ENCODE measurements at places on chromosomes 7 and 10.
A peak's percentile ranks its signal among the peaks of the same experiment; 100 is the strongest.

GRCh38 chr7:98085674-98086073 is 21.0 kb upstream of the LMTK2 start:
- no peak for DNase-seq

DNA sequence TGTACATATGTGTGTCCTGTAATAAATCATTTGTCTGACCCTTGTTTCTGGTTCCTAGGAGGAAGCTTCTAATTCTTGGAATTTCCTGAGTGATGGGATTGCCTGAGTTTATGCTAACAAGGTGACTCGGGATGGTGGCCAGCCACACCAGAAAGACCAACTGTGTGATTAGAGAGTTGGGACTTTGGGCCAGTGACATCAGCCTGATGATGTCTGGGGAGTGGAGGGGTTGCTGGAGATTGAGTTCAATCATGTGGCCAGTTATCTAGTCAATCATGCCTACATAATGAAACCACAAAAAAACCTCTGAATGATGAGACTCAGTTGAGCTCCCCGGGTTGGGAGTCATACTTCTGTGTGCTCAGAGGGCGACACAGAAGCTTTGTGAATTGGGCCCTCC is 23.5 kb upstream of the CARD11 start:
- no peak for DNase-seq

DNA sequence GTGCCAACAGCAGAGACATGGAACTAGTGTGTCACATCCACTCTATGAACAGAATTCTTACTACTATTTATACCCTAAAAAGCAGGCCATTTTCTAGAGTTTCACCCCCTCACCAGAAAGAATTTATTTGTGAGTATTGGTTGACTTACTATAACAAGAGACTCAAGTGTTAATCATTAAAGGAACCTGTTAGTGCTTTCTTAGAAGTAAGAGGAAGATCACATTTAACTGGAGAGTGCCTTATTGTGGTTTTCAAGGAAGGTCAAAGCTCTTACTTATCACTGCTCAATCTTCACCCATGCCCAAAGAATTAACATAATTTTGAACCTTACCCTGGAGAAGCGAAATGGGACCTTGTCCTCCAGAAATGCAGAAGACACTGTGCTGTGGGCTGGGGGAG is 169.3 kb upstream of the PRSS1 start:
- DNase-seq, result no peak

- no peak for DNase-seq
These were observed 169.9 kb upstream of the RNF32 start for GRCh38 chr7:156470399-156471320.

- no peak for DNase-seq
These were observed 80.9 kb upstream of the TFEC start for GRCh38 chr7:116111475-116111874.

GRCh38 chr10:28892818-28893547 is 215.7 kb downstream of the BAMBI start:
- peak; percentile 98 for DNase-seq

- DNase-seq, result no peak
These were observed 10.9 kb upstream of the IKZF1 start for GRCh38 chr7:50293509-50294179.

DNA sequence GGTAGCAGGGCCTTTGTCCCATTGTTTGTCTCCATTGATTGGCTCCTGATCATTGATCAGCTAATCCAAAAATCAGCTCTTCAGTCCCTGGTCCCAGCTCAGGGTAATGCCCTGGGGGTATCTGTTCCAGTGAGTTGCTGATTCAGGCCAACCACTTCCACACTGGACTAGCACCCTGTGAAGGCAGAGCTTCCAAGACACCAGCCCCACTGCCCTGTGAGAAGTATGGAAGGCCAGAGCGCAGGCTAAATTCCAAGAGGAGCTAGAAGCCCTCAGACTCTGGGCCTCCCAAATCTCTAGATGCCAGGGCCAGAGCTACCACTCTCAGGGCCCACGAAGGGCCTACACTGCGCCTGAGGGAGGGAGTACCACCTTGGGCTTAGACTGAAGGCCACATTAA is 10.4 kb downstream of the TMEM72 start:
- DNase-seq, result no peak

DNA sequence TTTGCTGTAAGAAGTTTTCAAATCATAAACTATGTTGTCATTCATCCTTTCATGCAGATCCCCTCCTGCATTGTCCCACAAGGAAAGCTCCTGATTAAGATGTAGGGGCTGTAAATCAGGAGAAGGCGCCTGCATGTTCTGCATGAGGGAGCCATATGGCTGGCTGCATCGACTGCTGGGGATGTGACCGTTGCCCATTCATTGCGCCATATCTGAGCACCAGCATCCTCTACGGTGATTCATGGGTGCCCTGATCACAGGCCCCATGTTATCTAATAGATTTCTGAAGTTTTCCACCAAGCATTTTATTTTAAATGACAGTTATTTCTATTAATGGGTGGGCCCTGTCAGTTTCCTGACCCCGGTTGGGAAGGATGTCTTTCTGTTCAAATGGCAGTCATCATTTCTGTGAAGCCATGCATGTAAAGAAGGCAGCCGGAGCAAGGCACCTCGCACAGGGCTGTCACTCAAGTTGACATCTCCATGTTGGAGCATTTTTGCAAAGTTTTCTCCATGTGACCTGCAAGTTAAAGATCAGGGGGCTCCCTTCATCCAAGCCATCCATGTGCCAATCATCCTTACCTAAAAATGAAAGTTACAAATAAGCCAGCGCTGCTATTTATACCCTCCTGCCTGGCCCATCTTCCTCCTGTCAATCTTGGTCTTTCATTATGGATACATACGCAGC is 128.8 kb downstream of the TEX36 start:
- DNase-seq, result no peak

DNA sequence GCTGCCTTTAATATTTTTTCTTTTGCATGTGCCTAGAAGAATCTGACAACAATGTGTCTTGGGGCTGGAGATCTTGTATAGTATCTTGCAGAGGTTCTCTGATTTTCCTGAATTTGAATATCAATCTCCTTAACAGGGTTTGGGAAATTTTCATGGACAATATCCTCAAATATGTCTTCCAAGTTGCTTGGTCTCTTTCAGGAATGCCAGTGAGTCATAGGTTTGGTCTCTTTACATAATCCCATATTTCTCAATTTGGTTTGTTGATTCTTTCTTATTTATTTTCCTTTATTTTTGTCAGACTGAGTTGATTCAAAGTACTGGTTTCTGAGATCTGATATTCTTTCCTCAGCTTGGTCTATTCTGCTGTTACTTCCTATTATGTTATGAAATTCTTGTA is 208.7 kb upstream of the GLI3 start:
- no peak for DNase-seq

- no peak for DNase-seq
These were observed 524 bp upstream of the PRXL2A start for GRCh38 chr10:80407812-80408241.

- no peak for DNase-seq
These were observed 39.7 kb upstream of the HPS1 start for GRCh38 chr10:98486421-98486820.

- DNase-seq, result no peak
These were observed 105.8 kb downstream of the ELMO1 start for GRCh38 chr7:37342688-37343471.

DNA sequence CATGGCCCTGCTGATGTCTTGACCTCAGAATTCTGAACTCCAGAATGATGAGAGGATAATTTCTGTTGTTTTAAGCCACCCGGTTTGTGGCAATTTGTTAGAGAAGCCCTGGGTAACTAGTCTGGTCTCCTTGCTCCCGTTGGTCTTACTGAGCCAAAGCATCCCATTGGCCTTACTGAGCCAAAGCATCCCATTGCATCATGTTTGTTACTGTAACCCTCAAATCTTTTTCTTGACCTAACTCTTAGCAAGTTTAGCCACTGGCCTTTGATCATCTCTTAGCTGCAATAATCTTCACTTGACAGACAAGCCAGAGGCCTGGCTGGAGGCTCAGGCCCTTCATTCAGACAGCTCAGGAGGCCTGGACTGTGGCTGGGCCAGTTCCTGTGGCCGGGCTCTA is 21.8 kb downstream of the TBXAS1 start:
- no peak for DNase-seq

DNA sequence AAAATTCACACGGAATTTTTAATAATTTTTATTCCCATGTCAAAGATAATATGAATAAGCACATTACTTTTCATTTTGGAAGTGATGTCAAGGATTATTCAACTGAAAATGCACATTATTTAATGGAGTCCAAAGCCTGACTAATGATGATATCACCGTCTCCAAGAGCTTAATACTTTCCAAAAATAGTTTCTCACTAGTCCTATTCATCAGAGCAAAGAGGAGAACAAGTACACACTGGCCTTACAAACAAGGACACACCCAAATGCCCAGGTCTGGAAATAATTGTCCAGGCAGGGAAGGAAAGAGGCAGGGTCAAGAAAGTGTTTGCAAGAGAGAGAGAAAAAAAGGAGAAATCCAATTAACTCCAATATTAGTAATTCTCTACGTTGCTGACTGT is 216.8 kb upstream of the CCDC6 start:
- no peak for DNase-seq

DNA sequence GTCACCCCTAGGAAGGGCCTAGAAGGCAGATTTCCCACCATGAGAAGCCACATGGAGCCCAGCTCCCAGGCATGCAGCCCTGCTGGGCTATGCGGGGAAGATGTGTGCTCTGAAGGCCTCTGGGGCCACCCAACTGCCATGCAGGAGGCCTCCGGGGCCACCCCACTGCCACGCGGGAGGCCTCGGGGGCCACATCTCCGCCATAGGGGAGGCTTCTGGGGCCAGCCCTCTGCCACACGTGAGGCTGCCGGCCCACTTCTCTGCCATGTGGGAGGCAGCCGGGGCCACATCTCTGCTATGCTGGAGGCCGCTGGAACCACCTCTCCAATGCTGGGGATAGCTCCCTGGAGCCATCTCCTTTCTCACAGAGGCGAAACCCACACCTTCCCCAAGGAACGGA is 451.8 kb downstream of the DNAJB6 start:
- DNase-seq, result no peak

- no peak for DNase-seq
These were observed 41.9 kb downstream of the NKX6-2 start for GRCh38 chr10:132743925-132744490.

GRCh38 chr7:25117226-25118047 is 7.6 kb downstream of the CYCS start:
- no peak for DNase-seq

GRCh38 chr7:69553190-69553589 is 45.1 kb upstream of the AUTS2 start:
- DNase-seq, result no peak

- DNase-seq, result peak; percentile 75
These were observed 89.5 kb upstream of the PIK3CG start for GRCh38 chr7:106775552-106775936.

DNA sequence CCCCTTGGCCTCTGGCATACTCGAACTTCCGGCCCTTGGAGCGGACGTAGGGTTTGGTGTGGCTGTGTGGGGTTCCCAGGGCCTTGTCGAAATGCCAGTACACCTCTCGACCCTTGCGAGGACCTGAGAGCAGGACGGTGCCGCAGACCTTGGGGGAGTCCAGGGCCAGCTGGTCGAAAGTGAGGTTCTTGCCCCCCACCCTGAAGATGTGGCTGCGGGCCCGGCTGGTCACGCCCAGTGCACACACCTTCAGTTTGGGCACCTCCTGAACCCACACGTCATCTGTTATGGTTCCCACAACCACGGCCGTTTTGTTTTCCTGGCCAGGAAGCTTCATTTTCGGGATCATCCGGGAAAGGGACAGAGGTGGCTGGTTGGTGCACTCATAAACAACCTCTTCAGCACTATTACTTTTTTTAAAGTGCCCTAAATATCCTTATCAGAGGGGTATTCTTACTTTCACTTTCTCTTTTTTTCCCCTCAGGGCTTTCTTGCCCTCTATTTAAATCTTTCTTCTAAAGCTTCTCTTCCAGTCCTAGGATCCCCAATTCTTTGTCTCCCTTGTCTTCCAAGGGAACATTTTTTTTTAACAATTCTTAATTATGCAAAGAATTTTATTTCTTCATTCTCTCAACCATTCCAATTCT is 44.9 kb upstream of the FAM3C start:
- DNase-seq, result no peak

GRCh38 chr7:38462819-38463218 is 168.4 kb downstream of the AMPH start:
- no peak for DNase-seq

DNA sequence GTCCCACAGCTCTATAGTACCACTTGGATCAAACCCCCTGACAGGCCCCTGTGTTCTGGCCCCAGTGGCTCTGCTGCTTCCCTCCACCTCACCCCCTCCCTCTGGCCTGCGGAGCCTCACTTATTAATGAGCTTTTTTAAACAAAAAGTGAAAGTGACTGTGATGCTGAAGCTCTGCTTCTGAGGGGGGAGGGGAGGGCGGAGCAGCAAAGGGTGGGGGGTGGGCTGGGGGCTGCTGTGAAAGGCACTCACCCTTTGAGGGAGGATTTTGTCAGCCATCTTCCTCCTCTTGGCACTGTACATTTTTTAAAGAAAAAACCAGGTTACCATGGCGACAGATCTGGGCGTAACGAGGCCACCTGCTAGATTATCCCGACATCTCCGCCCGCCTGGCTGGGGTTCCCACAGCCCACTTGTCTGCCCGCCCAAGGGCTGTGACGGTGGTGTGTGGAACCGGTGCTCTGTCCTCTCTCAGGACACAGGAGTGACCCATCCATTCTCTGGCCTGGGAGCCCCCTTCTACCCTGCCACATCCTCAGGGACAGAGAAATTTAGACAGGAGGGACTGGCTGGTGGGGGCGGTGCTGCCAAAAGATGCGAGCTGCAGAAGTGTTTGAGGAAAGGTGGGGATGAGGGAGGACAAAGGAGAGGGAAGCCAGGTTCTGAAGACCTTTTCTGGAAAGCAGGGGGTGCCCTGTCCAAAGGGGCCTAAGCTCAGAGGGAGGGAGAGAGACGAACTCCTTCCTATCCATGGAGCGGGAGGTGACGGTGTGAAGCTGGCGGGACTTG is 4.9 kb downstream of the SMARCD3 start:
- no peak for DNase-seq

- DNase-seq, result no peak
These were observed 249.7 kb downstream of the AHR start for GRCh38 chr7:17548014-17548653.

Data from foreskin melanocyte (primary cell).